ENCODE measurements at places on chromosomes 7 and 10.
A peak's percentile ranks its signal among the peaks of the same experiment; 100 is the strongest.

DNA sequence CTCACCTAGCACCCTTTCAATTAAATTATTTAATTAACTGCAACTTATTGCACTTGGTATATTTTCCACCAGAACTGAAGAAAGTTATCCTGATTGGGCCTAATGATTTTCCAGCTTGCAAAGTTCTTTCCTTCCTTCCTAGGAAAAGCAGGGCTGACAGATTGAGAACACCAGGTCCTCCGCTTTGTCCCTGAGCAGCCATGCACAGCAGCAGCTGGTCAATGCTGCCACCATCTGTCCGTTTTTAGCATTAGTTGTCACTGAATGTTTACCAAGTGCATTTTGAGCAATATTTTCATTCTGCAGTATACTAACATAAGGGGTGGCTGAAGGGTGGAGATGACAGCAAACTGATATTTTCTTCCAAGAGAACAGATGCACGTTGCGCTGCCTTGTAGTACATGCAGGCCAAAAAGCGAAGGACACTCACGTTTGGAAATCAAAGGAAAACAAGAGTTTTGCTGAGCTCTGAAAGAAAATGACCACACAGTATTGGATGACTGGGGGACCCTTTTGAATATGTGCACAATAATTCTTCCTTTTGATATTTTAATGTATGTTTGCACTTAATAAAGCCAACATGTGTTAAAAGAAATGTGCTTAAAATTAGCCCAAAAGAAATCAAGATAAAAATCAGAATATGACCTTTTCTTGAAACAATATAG lies 248.8 kb upstream of the PTN start:
- peak; percentile 64 for DNase-seq

GRCh38 chr7:4641091-4641666 lies 40.9 kb upstream of the FOXK1 start:
- no peak for DNase-seq

DNA sequence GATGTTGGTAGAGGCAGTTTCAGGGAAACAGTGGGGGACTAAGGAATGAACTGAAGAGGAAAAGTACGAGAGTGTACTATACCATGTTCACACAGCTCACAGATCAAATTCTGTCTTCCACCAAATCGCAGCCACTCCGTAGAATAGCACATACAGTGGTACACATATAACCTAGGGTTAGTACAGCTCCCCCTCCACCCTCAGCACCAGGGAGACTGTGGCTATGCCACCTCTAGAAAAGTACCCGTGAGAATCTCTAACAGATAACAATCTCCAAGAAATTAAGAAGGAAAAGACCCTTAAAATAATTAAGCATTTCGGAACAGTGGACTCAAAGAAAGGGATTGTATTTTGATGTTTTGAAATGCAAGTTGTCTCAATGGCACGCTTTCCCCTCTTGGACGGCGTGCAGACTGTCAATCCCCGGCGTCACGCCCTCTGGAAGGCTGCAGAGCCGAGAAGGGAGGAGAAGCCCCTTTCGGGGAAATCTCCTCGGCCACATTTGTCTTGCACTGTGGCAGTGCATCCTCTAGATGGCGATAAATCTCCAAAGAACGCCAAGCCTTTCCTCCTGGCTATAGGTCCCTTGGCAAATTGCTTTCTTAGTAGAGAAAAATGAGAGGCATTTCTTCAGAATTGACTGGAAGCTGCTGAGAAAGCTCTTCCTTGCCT lies 345.0 kb downstream of the REEP3 start:
- peak; percentile 52 for DNase-seq

- no peak for DNase-seq
Observed at GRCh38 chr7:28354601-28355402, 57.5 kb upstream of the CREB5 start.

DNA sequence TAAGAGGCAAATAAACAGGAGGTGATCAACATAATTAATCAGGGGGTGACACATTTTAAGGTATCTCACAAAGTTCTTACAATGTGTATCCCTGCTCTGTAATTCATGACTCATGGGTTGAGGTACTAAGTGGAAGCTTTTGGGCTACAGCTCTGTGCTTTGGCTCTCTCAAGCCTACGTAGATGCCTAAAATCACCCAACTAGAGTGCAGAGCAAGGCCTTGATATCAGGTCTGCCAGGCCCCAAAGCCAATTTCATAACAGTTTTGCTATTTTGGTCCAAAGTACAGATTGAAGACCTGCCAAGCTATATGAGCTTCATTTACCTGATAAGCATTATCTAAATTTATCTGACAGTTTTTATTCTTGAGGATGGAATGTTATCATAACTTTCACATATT lies 175.3 kb upstream of the BET1 start:
- no peak for DNase-seq

GRCh38 chr10:128908099-128908498 lies 558.9 kb upstream of the MGMT start:
- DNase-seq = no peak

DNA sequence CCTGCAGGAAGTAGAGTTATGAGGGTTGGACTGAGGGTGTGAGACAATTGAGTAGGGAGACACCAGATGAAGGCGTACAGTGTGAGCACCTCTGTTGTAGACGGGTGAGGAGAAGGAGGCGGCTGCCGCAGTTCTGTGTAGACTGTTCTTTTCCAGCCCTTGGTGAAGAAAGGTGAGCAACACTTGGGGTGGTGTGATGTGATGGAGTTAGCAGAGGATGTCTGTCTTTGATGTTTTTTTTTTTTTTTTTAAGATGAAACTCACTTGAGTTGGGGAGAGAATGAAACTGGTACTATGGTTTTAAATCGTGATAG lies 42.8 kb upstream of the RNF216 start:
- no peak for DNase-seq

DNA sequence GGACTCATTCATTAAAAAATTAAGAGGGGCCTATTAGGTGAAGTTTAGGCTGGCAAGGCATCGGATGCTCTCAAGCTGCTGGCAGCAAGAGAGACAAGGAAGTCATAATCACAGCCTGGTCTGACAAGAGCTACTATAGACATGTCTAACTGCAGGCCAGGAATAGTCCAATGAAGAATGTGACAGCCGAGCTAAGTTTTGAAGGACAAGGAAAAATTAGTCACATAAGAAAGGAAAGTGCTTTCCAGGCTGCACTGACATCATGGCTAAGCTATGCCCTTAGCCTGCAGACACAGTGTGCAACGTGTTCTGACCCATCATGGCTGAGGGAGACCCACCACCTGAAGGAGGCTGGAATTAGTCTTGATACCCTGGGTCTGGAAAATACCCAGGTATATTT lies 281.1 kb downstream of the PLXNA4 start:
- no peak for DNase-seq

DNA sequence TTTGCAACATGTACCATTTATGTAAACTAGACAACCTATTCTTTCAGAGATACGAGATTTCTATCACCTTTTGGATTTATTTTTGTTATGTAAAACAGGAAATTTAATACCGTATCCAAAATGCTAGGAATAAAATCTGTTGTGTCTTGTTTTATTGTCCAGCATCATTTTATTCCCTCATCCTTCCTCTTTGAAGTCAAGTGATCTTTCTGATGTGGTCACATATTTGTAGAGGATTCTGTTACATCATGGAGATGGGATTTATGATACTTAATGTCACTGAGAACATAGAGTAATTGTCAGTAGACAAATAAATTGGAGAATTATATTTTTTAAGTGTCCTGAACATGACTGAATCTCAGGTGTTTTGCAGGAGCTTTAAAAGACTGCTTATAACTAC lies 64.7 kb downstream of the ZNF277 start:
- no peak for DNase-seq

DNA sequence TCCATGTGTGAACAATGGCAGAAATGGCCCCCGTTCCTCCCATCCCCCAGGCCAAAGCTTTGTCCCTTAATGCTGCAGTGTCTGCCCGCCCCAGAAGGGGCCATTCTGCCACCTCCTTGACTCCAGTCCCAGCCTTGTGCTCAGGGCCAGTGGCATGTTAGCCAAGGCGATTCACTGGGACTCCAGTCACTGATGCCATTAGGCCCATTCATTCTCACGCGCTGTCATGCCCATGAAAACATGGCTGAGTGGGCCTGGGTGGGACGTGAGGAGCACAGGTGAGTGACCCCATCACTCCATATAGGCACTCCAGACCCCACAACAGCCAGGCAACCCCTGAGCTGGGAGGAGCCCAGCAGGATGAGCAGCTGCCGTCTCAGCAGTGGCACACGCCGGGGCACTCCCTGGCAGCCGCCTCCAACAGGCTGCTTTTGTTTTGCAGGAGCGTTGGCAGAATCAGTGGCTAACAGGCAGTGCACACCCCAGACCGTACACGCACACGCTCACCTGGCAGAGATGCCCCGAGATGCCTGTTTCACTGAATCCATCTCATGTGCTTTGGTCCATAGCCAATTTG lies 79.5 kb downstream of the TCERG1L start:
- peak; percentile 48 for DNase-seq

GRCh38 chr10:110774069-110775019 lies 97.4 kb upstream of the PDCD4 start:
- DNase-seq = no peak

All from COR-L47 (cell line).